Dermis blood vessel endothelial cell (primary cell): ENCODE measurements at places on chromosomes 4 and X. TPM values are rescaled to one million over a fixed set of nuclear protein-coding genes. Genes with fewer than 3 reads are reported as not detected.
A peak's percentile ranks its signal among the peaks of the same experiment; 100 is the strongest.

DNA sequence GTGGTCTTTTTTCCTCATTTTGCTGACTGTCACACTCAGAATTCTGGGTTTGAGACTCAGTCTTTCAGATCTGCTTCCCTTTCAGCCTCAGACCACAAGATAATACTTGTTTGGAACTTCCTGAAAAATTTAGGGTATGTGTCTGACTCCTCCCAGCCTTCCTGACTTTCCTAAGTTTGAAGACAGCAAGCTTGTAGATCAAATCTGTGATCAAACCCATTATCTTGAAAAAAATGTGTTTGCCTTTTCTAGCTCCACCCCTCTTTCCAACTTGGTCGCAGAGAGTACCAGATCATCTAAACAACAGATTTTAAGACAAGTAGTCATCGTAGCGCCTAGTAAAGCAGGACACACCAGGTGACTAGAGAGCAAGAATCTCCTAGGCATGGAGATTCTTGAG lies 9.9 kb downstream of the BCAP31 start:
- no peak for DNase-seq

Gene BGN
- total RNA-seq, result 27.4 and 53.9 TPM in 2 replicates

DNA sequence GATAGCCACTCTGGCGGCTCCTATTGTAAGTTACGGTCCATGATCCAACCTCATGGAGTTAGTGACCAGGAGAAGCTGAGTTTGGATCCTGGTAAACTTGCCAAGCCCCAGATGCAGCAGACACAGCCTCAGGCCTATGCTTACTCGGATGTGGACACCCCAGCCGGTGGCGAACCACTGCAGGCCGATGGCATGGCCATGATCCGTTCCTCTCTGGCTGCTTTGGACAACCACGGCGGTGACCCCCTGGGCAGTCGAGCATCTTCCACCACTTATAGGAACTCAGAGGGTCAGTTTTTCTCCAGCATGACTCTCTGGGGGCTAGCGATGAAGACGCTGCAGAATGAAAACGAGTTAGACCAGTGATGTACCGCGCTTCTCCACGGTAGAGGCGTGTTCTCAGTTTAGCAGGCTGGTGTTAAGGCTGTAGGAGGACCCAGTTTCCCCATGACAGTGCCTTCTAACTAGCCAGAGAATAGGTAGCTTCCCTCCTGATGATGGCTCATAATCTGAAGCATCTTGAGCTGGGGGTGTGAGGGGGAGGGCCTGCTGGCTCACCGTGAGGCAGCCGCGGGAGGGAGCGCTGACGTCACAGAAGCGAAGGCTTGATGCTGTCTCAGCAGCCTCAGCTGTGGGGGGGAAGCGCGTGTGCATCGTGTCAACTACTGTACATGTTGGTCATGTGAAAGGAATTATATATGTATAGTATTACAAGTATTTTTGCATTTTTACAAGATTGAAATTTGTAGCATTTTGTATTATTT lies 31.1 kb downstream of the ZBTB49 start:
- no peak for DNase-seq

- no peak for DNase-seq
These were observed 158.1 kb downstream of the FHIP1A start for GRCh38 chr4:151567056-151567455.

- peak; percentile 92 for DNase-seq
These were observed at the start of gene SEC24D for GRCh38 chr4:118835571-118836300. Gene SEC24D (minus strand): TSS chr4:118836126. CDS start chr4:118833696, 2,430 bp downstream.

- DNase-seq, result no peak
These were observed 124.4 kb upstream of the PUDP start for GRCh38 chrX:7272346-7272745.

Gene ADAM29
- total RNA-seq, result not detected in 2 replicates

Gene ASMT
- not detected in 2 replicates for total RNA-seq

DNA sequence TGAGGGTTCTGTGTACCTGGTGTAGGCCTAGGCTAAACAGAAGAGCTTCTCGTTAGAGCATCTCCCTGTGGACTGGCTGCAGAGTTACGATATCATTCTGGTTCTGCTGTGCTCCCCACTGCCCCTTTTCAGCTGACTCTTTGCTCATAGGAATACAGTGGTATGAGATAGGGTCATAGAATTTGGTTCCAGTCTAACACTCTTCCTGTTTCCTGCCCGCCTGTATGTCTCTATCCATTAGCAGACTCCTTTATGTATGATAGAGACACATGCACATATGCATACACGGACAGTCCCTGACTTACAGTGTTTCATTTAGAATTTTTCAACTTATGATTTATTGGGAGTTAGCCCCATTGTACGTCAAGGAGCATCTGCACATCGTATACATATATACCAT lies 15.3 kb downstream of the RNF4 start:
- DNase-seq, result no peak

DNA sequence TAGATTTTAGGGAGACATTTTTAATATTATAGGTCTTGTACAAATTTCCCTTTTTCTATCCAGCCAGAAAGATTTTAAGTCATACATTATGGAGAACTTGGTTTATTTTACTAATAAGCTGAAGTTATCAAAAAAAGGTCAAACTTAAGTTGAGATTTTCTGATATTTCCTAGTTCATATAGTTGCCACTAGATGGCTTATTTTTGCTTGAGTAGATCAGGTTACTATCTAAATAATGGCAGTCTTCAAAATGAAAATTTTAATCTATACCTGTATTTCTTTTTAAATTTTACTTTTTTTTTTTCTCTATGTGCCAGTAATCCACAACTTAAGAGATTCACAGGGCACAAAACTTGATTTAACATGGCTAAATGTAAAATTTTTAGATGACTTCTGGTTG lies 52.3 kb downstream of the USP9X start:
- peak; percentile 20 for DNase-seq

GRCh38 chr4:152118819-152119553 lies 358.2 kb upstream of the GATB start:
- DNase-seq, result no peak

GRCh38 chr4:62601737-62602136 lies 1401.6 kb downstream of the ADGRL3 start:
- DNase-seq, result no peak

GRCh38 chrX:150936556-150936955 lies 38.1 kb upstream of the CD99L2 start:
- no peak for DNase-seq

- no peak for DNase-seq
These were observed 54.1 kb upstream of the ARHGAP24 start for GRCh38 chr4:85420831-85421230.

GRCh38 chr4:102578819-102579218 lies 77.7 kb downstream of the NFKB1 start:
- no peak for DNase-seq

- DNase-seq, result no peak
These were observed 31.1 kb downstream of the METTL14 start for GRCh38 chr4:118716304-118716703.

DNA sequence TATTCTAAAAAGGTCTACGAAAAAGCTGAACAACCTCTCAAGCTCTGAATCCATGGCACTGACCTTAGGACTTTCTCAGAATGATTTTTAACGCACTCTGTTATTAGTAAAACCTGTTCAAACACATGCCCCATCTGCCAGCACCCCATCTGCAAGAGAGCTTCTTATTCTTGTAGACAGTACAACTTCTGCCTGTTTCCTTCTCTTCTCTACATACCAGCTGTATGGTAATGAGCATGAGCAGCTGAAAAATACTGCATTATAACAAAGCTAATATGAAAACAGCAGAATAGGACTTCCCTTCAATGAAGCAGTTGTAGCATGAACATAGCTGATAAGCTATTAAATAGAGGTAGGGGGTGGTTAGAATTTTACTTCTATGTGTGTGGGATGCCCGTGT lies 167.9 kb downstream of the FBXW7 start:
- DNase-seq, result no peak

DNA sequence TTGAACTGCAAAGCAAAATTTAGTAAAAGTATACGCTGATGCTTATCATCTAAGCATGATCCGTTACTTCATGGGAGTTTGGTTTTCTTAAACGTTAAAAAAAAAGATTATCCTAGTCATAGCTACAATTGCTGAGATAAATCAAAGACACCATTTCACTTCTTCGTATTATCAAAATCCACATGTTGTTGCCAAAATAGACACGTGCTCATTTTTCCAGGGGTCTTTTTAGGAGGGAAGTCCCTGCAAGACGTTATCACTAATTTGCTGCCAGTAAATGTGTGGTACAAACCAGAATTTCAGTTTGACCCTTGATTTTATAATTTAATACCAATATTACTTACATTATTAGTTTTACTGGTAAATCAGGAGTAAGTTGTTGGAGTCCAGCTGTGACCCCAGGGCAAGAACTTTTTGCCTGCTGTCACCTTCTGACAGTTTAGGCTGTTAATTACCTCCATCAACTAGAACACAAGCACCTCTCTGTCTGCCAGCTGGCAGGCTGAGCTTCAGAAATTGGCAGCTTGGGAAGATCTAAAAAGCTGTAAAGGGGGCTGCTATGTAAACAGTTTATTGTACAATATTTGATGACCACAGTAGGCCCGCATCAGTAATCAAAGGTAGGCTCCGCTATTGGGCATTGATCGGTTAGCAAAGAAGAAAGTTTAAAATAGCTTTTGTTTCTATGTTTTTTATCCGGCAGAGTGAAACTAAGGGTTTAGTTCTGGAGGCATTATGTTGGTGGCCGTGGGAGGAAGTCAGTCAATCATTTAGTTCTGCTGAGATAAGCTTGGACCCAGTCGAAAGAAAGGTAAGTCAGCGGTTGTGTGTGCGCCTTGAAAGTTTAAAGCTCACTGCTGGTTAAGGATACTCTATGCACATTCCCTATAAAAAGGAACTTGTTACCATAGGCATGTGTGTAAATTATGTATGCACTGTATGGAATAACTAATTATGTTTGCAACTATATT lies 196.4 kb downstream of the FBXO8 start:
- DNase-seq, result no peak

DNA sequence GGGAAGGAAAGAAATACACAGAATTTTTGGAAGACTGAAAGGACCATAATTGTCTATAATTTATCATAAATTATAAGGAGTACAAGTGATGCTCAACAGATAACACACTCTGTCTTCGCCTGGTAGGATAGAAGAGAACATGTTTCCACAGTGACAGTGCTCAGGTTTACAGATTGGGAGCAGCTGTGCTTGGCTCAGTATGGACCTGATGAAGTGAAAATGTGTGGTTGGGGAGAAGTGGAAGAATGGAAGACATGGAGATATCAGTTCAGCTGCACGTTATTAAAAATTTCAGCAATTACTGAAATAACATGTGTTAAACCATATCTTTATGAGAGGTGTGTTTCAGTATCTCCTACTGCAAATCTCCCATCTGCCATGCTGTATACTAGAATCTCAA lies 90.6 kb downstream of the TLL1 start:
- DNase-seq, result no peak

Gene GBA3
- total RNA-seq, result not detected in 2 replicates

Gene PAGE4
- not detected in 2 replicates for total RNA-seq

Gene EPHA5
- not detected in 2 replicates for total RNA-seq

DNA sequence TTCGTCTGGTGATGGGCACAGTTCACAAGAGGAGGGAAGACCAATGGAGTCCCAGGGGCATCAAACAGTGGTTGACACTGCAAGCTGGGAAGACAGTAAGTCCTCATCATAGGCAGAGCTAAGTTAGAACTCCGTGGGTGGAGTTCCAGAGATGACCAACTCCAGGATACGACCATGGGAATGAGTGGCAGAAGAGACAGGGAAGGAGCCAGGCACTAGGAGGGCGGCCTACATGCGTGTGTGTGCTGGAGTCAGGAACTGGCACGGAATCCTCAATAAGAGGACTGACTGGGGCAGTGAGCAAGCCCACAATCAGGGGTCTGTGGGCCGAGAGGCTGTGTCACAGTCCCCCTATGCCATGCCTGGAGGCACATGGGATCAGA lies 30.4 kb upstream of the IRAK1 start:
- no peak for DNase-seq

DNA sequence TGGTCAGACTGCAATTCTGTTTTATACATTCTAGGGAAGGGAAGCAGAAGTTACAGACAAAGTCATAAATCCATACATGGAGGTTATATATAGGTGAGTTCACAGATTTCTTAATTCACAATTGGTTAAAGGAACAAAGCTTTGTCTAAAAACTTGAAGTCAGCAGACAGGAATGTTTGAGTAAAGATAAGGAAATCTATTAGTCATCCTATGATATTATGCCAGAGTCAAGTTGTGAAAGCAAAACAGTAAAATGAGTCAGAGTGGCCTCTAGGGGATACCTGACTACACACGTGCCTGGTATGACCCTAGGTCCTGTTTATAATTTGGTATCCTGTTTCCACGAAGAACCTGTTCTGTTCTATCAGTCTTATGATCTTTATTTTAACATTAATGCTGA lies 31.5 kb downstream of the ACTRT1 start:
- DNase-seq, result peak; percentile 83

Gene RNF175
- total RNA-seq, result 0.37 TPM in 1 of 2 replicates, not detected in the other

GRCh38 chr4:186118582-186118981 lies 14.1 kb downstream of the FAM149A start:
- no peak for DNase-seq

GRCh38 chr4:34644579-34645115 lies 1599.7 kb downstream of the ARAP2 start:
- no peak for DNase-seq

DNA sequence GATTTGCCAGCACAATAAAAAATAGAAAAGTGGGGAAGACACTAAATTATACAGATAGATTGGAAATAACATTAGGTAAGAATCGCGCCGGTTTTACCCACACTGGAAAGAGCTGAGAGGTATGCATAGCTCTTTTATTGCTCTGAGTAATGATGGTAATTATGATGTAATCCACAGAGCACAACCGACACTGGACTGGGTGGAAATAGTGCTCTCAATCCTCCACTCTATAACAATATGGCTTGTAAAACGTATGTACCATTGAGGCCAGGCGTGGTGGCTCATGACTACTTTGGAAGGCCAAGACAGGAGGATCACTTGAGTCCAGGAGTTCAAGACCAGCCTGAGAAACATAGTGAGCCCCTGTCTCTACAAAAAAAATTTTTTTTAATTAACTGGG lies 104.3 kb upstream of the RAPGEF2 start:
- DNase-seq, result no peak

DNA sequence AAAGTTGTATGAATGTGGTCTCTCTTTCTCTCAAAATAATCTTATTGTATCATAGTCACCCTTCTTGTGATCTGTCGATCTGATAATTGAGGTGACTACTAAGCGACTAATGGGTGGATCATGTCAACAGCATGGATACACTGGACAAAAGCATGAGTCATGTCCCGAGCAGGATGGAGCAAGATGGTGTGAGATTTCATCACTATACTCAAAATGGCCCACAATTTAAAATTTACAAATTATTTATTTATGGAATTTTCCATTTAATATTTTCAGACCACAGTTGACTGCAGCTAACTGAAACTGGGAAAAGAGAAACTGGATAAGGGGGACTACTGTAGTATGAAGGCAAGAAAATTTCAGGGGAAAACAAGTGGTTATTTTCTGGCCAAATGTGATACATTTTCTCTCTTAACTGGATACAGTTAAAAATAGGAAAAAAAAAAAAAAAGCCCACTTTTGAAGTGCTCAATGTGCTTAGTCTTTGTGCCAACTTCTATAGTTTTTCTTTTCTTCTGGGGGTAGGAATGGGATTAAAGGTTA lies 25.3 kb downstream of the FAM241A start:
- DNase-seq, result peak; percentile 73
